Caudate nucleus (tissue), 63 donors: ENCODE measurements at places on chromosomes 2 and 18.
A peak's percentile ranks its signal among the peaks of the same experiment; 100 is the strongest.

GRCh38 chr2:182291296-182291695, 135.5 kb downstream of the PDE1A start:
- no peak for DNase-seq

DNA sequence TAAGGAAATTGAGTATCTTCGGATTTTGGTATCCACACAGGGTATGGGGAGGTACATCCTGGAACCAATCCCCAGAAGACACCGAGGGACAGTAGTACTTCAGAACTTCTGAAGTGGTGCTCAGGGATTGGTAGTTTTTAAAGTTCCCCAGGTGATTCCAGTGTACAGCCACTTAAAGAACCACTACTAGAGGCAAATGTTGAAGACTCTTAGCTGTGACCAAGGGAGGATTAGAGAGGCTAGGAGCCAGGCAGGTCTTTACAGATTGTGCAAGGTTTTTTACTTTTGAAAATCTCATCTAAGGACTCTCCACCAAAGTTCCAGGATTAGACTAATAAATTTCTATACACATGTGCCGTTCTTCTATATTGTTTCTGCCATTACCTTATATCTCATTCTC, 52.9 kb upstream of the GLS start:
- DNase-seq, result no peak

DNA sequence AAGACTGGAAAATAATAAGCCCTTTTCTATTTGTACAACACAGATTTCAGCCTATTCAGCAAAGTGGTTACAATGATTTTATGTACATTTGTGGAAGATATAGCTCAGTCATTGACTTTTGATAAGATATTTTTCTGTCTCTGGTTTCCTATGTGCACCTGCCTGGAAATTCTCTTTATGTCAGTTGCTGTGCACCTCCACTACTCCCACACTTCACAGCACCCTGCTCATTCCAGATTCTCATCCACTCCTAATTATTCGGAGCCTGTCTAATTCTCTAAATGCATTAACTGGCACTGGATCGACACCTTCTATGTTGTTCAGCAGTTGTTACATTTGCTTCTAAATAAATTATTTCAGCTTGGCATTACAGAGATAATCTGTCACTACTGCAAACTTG, 275.1 kb upstream of the RND3 start:
- DNase-seq, result no peak

DNA sequence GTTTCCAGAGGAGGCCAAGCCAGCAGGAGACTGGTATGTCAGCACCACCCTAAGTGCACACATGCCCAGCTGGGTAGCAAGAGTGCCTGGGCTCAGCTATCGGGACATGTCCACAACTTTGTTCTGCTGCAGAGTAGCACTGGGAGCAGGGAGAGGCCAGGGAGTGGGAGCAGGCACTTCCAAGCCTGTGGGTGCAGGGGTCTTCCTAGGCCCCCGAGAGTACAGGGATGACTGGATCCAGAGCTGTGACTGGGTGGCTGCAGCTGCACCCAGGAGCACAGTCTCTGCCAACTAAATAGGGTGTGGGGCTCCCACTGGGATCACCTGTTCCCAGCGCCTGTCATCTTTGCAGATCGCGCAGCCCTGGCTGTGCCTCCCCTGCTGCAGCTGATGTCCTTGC, 256.0 kb upstream of the HNMT start:
- no peak for DNase-seq

DNA sequence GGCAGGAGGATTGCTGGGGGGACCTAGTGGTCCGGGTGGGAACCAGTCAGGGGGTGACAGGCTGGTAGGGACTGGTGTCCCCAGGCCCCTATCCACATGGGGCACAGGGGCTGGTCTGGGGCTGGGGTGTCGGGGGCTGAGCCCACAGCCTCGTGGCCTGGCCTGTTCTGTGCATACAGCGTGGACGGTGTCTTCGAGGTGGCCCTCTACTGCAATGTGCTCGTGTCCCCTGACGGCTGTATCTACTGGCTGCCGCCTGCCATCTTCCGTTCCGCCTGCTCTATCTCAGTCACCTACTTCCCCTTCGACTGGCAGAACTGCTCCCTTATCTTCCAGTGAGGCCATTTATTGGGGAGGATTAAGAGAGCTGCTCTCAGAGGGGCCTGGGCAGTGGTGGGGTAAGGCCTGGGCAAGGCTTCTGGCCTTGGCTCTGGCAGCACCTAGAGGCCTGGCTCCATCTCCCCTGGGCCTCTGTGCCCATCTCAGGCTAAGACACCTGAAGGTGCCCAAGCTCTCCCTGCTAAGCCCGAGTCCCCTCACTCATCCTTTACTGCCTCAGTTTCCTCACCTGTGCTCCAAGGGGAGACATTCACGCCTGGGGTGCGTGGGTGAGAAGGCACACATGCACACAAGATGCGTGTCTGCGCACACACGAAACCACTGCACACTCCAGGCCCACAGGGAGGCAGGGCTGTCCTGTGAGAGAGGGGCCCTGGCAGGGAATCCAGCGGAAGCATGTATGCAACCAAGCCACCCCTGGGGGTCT, 1.9 kb downstream of the CHRNG start:
- no peak for DNase-seq

DNA sequence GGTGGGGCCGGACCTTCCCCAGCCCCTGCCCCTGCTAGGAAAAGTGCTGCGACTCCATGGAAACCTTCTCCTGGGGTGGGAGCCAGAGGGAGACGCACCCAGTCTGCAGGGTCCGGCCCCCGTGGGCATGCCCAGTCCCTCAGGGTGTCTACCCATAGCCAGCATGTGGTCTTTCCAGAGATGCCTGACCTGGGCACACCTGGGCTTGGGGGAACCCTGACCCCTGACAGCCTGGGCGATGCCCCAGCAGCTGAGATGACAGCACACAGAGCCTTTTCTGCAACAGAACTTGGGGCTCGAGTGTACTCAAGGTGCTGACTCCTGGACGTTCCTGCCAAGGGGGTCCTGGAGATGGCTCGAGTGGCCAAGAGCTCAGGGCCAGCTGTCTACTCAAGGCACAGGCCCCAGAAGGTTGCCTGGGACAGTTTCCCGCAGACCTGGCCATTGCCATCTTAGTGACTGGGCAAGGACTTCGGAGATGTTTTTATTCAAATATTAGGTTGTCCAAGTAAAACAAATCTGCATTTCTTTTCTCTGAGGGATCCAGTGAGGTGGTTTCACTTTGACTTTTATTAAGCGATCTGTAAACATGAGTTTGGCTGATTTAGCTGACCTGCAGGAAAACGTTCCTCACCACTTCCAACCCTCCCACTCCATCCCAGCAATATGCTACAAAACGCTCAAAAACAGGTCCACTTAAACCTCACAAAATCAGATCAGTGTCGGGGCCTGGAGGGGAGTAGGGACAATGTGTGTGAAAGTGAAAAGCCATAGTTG, 228.0 kb downstream of the EIPR1 start:
- DNase-seq, result no peak

- DNase-seq, result no peak
Observed at GRCh38 chr18:75249672-75250470, 39.3 kb downstream of the TSHZ1 start.

GRCh38 chr2:238424313-238424700, 2.4 kb upstream of the ASB1 start:
- DNase-seq, result no peak

GRCh38 chr18:58095222-58095621, 51.2 kb downstream of the NEDD4L start:
- DNase-seq, result no peak

DNA sequence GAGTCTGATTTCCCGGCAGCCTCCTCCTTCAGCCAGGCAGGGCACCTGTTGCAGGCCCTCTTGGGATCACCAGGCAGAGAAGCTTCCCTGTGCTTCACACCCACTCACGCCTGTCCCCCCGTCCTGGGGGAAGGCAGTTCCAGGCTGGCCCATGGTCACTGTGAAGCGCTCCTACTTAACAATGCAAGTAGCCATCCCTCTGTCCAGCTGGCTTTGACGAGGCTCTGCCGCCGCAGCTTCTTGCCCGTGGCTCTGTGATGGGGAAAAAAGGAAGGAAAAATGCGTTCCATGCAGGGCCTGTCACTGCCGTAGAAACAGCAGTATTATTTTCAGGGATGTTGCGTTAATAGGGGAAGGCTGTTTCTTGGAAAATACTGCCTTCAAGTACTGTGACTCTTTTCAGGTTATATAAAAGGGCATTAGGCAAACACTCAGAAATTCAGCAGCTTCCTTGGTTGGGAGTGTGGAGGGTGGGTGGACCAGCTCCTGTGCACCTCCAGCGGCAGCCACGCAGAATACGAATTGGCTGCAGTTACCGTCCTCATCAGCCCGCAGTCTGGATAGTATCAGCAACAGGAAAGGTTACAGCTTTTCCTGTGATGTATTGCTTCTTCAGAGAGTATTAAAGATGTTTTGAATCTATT, 232.3 kb downstream of the KLHL29 start:
- DNase-seq, result peak; percentile 50

- no peak for DNase-seq
Observed at GRCh38 chr2:237841051-237841450, 18.4 kb upstream of the RAMP1 start.

- no peak for DNase-seq
Observed at GRCh38 chr2:133791191-133791590, 222.9 kb upstream of the NCKAP5 start.

DNA sequence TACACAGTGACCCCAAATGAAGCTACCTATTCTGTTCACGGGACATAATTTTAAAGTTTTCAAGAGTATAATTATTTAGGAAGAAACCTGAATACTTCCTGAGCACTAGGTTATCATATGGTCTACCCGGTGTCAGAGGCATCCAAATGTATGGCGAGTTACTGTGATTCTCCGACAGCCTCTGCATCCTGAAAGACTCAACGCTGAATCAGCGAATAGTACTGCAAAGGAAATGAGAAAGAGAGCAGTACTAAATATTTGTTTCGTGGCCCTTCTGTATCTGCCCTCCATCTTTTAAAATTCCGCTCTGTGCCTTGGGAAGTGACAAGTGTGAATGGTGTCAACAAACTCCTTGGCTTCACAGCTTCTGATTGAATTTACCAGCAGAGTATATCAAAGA, 358.0 kb upstream of the ZEB2 start:
- no peak for DNase-seq

- DNase-seq, result no peak
Observed at GRCh38 chr2:42127425-42128424, 41.4 kb upstream of the EML4 start.

DNA sequence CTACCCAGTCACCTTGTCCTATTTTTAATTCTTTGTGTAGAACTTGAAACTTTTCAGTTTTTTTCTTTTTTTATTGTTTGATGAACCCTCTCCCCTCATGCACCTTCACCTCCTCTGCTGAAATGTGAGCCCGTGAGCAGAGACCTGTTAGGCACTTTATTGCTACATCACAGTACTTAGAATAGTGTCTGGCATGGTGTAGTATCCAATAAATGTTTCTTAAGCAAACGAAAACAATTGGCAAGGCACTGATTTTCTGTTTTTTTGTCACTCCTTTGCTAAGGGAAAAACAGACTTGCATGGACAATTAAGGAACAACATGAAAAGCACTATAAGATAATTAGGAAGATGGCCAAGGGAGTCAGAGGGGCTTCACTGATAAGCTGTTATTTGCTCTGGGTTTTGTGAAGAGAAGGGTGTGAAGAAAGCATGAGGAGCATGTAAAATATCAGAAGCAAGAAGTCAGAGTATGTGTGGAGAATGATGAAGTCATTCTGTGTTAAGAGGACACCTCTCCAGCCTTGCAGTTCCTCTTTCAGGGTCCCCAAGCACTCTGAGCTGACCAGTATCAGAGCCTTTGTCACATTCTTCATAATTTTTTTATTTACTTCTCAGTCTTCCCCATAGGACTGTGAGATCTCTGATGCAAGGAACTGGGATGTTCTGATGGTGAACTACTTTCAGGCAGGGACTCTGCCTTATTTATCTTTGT, 99.7 kb upstream of the CAVIN2 start:
- DNase-seq, result no peak

DNA sequence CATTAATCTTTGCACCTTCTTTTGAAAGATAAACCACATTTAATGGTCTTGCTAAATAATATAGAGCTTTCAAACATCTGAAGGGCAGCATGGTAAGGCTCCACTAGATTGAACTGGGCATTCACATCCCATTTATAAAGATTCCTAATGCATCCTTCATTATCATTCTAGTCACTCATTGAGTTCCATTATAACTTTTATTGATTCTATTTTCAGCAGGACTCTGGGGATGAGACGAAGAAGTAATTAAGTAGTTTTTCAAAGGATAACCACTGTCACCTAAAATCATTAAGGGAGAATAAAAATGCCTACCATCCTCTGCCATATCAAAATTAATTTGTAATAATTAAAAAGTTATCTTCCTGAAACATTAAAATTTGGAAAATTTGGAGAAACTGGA, 60.2 kb upstream of the CTNNA2 start:
- no peak for DNase-seq

- no peak for DNase-seq
Observed at GRCh38 chr2:187658952-187659525, 104.8 kb upstream of the TFPI start.

- DNase-seq, result no peak
Observed at GRCh38 chr2:239149501-239149900, 251.3 kb downstream of the HDAC4 start.

- no peak for DNase-seq
Observed at GRCh38 chr2:569681-570080, 107.5 kb downstream of the TMEM18 start.

GRCh38 chr2:236840215-236840614, 245.5 kb upstream of the COPS8 start:
- DNase-seq, result no peak

DNA sequence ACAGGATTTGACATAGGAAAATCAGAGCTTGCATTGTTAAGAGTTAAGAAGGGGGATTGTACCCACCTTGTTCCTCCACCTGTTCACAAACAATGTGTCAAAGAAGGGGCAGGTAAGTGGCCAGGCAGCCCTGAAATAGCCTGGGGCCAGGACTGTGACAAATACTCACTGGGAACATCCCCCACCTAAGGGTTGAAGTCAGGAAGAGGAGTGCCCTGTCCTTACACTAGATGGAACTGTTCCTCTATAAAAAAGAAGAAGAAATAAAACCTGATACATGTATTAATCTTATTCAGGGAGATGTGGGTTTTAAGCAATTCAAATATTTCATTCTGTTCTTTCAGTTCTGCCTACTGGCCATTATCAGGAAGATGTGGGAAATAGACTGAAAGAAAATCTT, 41.9 kb downstream of the TACR1 start:
- no peak for DNase-seq

GRCh38 chr2:19178175-19178574, 180.2 kb downstream of the OSR1 start:
- no peak for DNase-seq

DNA sequence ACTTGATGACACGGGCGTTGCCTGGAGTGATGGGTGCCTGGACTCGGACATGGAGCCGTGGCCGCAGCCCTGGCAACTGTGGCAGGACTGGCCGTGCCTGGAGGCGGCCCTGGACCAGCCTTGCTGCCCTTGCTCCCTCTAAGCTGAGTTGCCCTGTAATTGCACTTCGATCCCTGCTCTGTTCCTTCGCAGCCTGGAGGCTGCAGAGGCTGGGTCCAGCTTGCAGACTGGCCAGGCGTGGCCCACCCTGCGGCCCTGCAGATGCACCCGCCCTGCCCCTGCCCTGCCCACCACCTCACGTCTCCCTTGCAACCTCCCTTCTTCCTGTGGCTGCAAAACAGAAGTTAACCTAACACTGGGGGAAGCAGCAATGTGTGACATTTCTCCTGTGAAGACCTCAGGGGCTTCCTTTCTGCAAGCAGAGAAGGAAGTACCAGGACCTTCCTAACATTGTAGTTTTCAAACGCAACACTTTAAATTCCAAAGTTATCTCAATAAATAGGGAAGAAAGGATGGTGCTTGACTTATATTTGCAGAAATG, 174.6 kb upstream of the TPO start:
- no peak for DNase-seq

GRCh38 chr2:95525294-95526035, 40.9 kb upstream of the TRIM43B start:
- no peak for DNase-seq
